ENCODE measurements at places on chromosomes 11 and 22.

GRCh38 chr22:39308614-39309363, 10.6 kb downstream of the RPL3 start:
- DNase-seq = no peak

DNA sequence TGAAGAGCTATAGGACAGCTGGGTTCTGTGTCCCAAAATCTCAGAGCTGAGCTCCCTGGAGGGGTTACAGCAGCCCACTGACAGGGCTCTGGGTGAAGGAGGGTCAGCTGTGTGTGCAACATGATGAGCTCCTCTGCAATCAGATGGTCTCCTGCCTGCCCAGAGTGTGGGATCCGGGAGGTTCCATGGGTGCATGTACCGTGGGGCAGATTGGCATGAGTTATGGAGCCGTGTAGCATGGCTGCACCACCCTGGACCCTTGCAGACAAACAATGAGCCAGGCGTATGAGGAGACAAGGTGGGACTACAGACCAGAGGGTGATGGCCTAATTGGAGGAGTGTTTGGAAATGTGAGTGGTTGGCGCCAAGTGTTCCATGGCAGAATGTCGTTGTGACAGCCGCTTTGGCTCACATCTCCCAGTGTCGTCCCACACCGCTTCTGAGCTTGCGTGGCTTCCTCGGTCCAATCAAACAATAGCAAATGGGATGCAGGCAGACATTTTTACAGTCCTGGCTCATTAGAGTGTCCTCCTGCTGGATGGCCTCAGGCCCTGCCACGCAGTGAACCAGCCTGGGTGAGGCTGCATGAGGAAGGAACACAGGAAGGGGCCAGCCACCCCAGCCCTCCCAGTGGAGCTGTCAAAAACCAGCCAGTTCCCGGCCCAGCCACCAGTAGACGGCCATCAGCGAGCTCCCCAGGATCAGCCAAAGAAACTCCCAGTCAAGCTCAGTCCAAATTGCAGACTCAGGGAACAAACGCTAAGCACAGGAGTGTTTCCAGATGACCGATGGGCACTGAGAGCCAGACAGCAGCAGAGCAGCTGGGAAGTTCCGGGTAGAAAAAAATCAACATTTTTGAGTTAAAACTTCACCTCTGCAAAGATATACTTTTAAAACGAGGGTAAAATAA, 1066.9 kb downstream of the BRD1 start:
- no peak for DNase-seq

DNA sequence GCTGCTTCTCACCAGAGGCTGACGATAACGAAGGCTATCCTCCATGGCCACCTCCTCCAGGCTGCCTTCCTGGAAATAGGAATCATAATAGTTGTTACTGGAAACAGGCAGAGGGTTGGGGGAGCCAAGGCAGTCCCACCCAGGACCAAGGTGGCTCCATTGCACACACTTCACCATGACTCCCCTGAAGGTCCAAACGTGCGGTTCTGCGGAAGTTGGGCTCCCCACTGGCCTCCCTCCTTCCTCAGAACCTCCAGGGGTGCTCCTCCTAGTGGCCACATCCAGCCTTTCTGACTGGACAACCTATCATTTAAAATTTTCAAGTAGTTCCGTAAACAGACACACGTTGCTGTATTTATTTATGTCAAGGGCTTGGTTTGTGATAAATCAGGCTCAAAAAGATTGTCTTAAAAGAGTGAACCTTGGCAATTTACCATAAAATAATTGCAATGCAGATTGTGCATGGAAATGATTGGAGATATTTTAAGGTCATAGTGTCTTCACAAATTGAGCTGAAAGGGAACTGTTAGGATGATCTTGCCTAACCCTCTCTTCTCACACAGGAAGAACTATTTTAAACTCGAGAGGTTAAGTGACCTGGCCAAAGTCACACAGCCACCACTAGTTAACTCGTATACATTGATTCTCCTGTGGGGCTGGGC, 1.4 kb upstream of the TCN2 start:
- DNase-seq = no peak

- DNase-seq = no peak
Observed at GRCh38 chr11:121650351-121651256, 197.8 kb upstream of the SORL1-AS1 start.

- DNase-seq = no peak
Observed at GRCh38 chr11:78539506-78539905, 35.2 kb downstream of the NARS2 start.
